ENCODE measurements at places on chromosomes 7 and 10. TPM values are rescaled to one million over a fixed set of nuclear protein-coding genes. Genes with fewer than 3 reads are reported as not detected.

The CYP2C19 gene
- total RNA-seq, result not detected

GRCh38 chr7:107711301-107711700 is 32.6 kb upstream of the CBLL1 start:
- no peak for DNase-seq

The ENTPD1 gene
- total RNA-seq, result not detected

DNA sequence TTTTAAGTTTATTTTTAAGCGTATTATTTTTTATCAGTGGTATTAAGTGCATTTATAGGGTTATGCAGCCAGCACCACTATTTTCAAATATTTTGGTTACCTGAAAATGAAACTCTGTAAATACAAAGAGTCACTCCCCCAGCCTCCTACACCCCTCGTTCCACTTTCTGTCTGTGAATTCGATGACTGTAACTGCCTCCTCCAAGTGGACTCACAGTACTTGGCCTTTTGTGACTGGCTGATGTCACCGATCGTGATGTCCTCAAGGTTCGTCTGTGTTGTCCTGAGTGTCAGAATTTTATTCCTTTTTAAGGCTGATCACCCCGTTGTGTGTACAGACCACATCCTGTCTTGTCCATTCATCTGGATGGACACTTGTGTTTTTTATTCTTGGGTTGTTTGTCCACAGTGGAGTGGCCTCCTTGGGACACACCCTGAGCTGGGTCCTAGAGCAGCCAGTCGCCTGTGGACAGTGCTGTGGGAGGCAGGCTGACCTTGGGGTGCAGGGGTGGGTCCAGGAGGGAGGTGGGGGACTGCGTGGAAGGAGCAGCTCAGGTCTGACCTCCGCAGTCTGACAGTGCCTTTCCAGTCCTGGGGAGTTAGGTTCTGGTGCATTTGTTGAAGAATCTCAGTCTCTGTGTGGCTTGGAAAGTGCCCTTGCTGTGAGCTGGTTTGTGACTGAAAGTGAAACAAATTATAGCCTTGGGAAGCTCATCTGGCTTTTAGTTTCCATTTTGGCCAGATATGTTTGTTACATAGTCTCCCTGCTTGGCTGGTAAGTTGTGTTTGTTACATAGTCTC is 6.9 kb downstream of the MTG1 start:
- DNase-seq, result no peak

- DNase-seq, result no peak
Measured at GRCh38 chr10:12187321-12187905, 8.3 kb downstream of the NUDT5 start.

DNA sequence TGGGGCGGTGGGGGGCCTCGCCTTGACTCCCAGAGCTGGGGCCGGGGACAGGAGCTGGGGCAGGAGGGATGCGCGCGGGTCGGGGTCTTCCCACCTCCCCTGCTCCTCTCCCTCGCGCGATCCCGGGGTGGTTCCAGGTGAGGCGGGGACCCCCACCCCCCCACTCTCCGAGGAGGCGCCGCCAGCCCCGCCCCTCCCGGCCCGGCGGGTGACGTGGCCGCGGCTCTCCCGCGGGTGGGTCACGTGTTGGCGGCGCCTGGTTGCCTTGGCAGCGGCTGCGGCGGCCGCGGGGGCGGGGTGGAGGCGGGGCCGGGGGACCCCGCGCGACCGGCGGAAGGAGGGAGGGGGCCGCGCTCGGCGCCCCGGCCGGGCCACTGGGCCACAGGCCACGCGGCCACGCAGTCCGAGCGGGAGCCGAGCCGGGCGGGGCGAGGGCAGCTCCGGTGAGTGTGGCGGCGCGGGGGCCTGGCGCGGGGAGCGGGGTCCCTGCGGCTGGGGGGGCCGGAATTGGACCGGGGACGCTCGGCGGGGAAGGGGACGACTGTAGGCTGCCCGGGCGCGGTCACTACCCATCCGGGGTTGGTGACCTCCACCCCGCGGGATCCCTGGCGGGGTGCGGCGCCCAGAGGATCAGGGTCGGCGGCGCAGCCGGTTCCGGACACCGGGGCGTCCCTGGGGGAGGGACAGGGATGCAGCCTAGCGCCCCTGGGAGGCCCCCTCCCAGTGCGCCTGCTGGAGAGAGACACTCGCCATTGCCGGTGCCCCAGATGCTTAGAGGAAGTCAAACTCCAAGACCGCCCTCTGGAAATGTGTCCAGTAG is at the start of gene ORAI2:
Gene ORAI2, plus strand, starts transcription at position 357 of the 820 bp plus-strand sequence. CDS start 5,382 bp downstream, outside the sequence.
- DNase-seq, result peak; percentile 71

The OR9A4 gene
- total RNA-seq, result not detected

The AMZ1 gene
- total RNA-seq, result 0.03 TPM

- DNase-seq, result no peak
Measured at GRCh38 chr7:130650611-130651120, 17.9 kb downstream of the COPG2 start.

DNA sequence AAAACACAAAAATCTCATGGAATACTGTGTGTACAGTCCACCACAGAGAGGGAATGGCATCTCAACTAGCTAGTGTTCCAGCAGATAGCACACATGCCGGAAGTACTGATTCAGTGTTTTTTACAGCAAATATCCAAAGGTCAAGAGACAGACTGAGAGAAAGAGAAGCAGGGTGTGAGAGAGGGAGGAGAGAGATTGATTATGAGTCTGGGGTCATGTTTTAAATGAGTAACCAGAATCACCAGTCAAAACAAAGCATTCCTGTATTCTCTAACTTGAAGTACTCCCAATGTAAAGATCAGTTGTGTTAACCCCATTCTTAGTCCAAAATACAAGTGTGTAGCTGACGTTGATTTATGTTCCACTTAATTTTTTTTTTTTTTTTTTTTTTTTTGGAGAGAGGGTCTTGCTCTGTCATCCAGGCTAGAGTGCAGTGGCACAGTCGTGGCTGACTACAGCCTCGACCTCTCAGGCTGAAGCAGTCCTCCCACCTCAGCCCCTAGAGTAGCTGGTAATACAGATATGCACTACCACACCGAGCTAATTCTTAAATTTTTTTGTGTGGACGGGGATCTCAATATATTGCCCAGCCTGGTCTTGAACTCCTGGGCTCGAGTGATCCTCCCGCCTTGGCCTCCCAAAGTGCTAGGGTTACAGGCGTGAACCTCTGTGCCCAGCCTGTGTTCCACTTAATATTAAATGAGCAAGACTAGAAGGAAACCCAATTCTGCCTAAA is 114.2 kb downstream of the TAF3 start:
- no peak for DNase-seq

DNA sequence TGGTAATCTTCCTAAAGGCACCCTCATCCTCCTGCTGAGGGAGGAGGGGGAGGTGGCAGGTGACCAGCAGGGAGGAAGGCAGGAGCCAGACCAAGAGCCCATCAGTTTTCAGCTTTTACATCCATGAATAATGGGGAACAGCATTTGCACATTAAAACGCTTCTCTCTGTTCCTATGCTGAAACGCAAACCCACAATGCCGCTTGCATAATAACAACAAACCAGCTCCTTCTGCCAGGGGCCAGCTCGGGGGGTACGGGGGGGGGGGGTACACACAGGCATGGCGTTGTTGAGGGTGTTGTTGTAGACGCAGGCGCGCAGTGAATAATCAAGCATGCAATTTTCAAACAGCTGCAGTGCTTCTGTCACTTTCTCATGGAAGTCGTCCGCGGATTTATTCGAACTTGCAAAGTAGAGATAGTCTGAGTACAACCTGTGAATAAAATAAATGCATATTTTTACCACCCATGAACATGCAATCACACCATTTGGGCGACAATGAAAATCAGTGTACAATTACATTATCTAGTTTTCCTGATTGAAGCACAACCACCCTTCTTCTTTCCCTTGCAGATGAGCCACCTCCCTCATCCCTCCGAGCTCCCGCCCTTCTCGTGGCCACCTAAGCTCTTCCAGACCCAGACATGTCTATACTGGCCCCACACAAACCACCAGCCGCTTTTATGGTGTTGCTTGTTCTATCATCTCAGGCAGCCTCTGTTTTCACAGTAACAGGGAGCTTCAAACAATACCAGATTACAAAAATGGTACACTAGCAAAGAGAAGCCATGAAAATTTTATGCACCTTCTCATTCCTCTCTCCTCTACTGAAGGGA is 72.2 kb downstream of the CHST15 start:
- DNase-seq, result no peak

The COL26A1 gene
- total RNA-seq, result 1.2 TPM

The SYT15B gene
- 1.1 TPM for total RNA-seq
